Activated CD8-positive, alpha-beta T cell treated with anti-CD3 and anti-CD28 coated beads for 36 hours (primary cell): ENCODE measurements at places on chromosomes 3 and 15. TPM values are rescaled to one million over a fixed set of nuclear protein-coding genes. Genes with fewer than 3 reads are reported as not detected.

The OIP5 gene
- 13.6 TPM for total RNA-seq

DNA sequence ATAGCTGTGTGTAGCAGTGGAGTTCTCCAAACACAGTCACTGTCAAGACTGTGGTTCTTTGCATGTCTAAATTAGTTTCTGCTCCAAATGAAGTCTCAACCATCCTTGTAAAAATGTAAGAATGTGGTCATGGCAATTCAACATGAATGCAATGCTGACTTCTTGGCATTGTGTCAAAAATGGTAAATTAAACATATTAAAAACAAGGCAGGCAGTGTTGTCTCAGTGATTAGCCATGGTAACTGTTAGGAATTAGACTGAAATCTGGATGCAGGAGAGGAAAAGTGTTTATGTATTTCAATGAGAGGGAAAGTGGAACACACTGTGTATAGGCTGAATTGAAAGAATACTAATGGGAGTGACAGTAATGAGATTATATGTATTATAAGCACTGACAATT lies 597.2 kb downstream of the EDEM1 start:
- no peak for DNase-seq

DNA sequence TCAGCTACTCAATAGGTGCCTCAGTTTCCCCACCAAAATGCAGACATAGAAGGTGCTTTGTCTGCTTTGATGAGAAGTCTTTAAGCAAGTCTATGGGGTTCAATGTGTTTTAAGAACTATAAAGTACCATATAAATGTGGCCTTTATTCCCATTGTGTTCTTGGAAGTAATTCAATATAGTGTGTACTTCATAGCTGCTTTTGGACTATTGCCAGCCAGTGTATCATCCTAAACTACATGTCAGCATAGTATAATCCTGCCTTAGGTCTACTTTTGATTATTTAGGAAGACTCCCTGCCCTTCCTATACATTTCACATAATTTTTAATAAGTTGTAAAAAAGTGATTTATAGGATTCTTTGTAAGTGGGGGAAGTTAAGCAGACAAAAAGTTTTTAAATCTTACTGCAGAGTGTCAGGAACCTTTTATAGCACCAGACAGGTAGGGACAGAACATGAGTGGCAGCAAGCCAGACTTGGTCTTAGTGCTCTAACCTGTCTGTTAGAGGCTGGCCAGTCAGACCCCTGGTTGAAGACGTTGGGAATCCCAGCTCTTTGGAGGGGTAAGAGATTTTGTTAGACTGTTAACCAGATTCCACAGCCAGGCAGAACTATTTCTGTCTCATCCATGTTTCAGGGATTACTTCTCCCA lies 48.4 kb downstream of the MLH1 start:
- DNase-seq = no peak

- DNase-seq = no peak
Observed at GRCh38 chr3:117587416-117587815, 877.8 kb downstream of the TUSC7 start.

- no peak for DNase-seq
Observed at GRCh38 chr3:193446965-193447602, 68.5 kb upstream of the ATP13A5 start.

- no peak for DNase-seq
Observed at GRCh38 chr3:149382518-149382917, 5.1 kb upstream of the TM4SF1 start.

DNA sequence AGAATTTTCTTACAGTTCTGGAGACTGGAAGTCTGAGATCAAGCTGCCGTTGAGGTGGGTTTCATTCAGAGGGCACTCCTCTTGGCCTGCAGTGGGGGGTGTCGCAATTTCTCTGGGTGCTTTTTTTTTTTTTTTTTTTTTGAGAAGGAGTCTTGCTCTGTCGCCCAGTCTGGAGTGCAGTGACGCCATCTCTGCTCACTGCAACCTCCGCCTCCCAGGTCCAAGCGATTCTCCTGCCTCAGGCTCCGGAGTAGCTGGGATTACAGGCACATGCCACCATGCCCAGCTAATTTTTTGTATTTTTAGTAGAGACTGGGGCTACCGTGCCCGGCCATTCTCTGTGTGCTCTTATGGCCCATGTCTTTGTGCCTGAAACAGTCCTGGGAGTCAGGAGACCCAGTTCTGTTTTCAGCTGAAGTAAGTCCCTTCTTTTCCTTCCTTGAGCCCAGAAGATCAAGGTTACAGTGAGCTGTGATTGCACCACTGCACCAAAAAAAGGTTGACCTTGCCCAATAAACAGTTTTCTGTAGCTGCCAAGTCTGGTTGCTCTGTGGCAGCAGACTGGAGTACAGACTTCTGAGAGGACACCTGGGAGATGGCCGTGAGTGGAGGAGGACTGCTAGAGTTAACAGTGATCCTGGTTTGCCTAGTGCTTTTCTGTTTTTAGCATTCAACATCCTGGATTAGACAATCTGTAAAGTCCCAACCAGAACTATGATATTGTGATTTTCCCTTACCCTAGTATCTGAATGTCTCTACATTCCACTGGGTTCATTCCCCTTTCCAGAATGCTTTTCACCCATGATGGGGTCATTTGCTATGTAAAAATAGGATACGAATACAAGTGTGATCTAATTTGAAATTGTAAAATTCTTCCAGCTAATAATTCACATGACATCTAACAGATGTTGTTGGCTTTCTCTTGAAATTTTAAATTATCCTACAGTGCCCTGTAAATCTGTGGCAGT lies 76.6 kb upstream of the RNF7 start:
- no peak for DNase-seq

The CHDH gene
- total RNA-seq = 0.02 TPM

DNA sequence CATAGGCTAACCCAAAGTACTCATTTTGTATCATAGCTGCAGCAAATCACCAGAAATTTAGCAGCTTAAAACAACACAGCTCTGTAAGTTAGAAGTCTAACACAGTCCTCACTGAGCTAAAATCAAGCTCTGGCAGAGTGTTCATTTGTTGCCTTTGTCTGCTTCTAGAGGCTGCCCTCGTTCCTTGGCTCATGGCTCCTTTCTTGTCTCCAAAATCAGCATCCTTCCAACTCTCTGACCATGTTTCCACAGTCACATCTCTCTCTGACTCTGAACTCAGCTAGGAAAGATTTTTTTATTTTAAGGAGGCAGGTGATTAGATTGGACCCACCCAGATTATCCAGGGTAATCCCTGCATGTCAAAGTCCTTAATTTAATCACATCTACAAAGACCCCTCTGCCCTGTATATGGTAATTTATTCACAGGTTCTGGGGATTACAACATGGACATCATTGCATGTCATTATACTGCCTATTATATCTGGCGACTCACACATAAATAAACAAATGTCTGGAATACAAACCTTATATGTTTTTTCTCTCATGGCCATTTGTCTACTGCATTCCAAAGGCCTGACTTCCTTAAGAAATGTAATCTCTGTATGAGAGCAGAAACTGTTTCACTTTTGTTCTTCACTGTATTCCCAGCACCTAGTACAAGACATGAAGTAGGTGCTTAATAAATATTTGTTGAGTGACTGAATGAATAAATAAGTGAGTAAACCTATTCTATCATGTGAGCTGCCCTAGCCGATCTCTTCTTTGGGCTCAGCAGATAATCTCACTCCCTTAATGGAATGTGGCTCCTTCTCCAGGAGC lies 15.1 kb upstream of the UACA start:
- DNase-seq = no peak

DNA sequence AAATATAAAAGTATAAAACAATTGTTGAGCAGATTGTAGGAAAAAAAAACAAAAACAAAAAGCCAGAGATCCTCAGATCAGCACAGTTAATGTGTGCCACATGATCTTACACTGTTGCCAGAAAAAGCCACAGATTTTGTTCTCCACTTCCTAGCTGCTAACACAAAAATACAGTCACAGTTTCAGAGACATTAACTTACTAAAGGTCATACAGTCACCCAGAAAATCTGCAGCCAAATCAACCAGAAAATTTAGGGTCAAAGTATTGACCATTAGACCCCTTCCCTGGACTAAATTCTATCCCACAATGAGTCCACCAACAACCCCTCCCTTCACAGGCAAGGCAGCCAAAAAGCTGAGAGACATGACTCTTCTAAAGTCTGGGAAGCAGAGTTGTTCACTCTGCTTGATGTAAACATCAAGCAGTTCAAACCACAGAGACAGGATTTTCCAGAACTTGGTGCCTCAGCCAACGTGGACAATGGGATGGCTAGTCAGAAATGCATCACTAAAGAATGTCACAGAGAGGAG lies 59.1 kb downstream of the SST start:
- DNase-seq = no peak

DNA sequence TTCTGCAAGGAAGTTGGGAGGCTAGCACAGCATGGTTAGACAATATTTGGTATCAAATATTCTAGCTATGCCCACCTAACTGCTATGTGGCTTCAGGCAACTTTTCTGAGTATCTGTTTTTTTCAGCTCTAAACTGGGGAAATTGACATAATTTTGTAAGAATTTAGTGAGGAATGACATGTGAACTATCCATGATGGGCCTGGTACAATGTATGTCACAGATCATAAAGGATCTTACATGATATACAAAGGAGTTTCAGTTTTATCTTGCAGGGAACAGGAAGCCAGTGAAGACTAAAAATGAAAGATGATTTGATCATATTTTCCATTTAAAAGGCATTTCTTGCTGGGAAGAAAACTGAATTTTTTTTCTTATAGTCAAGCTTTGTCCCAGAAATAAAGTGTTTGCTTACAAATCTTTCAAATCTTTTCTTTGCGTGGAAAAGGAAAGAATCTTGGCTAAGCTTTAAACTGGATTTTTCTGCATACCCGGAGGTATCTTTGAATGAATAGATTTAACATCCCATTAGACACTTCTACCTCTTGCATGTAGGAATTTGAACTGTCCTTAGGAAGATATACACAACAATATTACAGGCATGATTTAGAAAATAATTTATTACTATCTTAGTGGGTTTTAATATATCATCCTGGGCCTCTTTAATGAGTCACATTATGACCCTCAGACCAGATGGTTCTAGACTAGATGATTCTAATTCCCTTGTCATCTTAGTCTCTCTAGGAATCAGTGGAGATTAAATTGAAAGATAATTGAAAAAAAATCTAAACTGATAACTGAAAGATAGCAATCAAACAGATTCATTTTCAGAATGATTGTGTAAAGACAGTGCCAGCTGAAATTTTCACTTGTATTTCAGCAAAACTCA lies 436.0 kb upstream of the THBS1 start:
- no peak for DNase-seq

The CA12 gene
- total RNA-seq = not detected

The TMEM42 gene
- 11.8 TPM for total RNA-seq

The DAPK2 gene
- 1.5 TPM for total RNA-seq

DNA sequence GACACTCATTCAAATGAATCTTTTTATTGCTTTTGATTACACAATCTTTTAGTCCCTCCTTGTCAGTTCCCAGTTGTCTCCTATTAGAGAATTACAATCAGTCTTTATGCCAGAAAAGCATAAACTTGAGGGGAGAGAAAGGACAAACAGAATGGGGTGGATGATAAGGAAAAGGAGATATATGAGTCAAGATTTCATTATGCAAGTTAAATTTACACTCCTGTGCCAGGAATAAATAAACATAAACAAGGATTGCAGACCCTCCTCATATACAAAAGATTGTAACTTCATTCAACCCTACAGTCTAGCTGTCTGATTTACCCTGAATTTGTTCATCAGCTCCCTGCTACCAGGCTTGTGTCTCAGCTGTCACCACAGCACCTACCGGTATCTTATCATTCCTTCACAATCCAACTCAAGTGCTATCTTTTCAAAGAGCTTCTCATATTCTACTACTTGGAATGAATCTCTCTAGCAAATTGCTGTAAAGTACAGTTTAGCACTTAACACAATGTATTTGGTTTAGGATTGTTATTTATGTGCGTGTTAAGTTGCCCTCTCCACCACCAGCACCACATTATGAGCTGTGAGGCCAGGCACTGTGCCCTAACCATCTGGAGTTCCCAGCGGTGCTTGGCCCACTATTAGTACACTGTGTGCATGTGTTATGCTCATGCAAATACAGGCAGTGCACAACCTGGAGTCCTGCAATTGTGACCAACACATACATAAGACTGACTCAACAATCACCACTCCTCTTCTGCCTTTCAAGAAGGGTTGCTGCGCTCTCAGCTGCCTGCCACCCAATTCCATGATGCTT lies 504.1 kb downstream of the TBL1XR1 start:
- DNase-seq = no peak

The ROBO2 gene
- not detected for total RNA-seq

- DNase-seq = no peak
Observed at GRCh38 chr3:191414286-191414685, 46.7 kb upstream of the PYDC2 start.

- no peak for DNase-seq
Observed at GRCh38 chr15:60485365-60486055, 6.6 kb upstream of the ICE2 start.

GRCh38 chr15:68566377-68566954 lies 12.3 kb upstream of the CORO2B start:
- DNase-seq = no peak

GRCh38 chr3:65344846-65345245 lies 657.0 kb upstream of the ADAMTS9 start:
- no peak for DNase-seq

DNA sequence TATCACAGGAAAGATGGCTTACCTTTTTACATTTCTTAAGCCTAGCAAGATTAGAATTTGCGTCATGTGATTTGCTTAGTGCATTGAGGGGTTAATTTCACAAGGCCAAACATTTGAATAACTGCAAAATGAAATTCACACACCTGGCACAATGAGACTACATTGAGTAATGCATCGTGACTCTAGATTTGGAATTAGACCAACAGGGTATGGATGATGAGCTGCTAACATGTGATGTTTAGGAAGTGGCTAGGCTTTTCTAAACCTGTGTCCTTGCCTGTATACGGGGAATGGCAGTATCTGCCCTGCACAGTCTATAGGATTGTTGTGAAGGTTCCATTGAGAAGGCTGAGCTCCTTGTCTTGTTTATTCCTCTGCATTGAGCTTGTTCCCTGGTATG lies 160.1 kb downstream of the MFSD1 start:
- no peak for DNase-seq

The UQCRC1 gene
- total RNA-seq = 256 TPM

The DNASE1L3 gene
- not detected for total RNA-seq

GRCh38 chr3:153232851-153233271 lies 70.8 kb downstream of the RAP2B start:
- no peak for DNase-seq

GRCh38 chr15:88828791-88829190 lies 25.6 kb downstream of the ACAN start:
- no peak for DNase-seq

The SUMF1 gene
- total RNA-seq = 6.4 TPM

DNA sequence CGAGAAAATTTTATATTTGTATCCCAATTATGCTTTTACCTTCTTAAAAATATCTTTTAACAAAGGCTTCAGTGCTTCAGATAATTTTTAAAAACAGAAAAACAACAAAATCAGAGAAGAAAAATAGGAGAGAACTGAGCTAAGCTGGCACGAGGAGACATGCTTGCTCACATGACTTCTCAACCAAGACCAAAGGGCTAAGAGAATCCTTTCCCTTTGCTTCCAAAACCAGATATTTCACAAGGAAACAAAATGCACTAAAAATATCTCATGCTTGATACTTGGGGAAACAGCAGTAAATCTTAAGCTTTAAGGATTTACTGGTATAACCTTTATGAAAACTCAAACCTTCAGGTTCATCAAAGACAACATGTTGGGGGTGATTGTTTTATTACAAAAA lies 58.4 kb downstream of the CAPN7 start:
- DNase-seq = no peak

The SOX14 gene
- not detected for total RNA-seq

The DYNLT2B gene
- 9.5 TPM for total RNA-seq
